ENCODE measurements at places on chromosomes 4 and X.

- DNase-seq: no peak
Observed at GRCh38 chr4:10998846-10999245, 314.3 kb upstream of the CLNK start.

DNA sequence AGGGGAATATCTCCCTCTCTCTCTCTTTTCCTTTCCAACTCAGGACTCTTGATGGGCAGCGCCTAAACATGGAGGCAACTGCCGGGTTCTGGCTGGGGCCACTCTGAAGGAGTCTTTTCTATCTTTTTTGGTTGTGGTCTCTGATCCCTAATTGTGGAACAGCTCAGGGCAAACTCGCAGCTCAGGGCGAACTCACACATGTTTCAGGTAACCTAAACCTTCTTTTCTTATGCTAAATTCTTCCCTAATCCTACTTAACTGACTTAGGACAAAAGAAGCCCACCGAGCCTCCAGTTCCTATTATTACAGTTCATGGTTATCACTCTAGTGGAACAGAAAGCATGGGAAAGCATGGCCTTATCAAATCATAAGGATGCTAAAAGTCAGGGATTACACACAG is 21.3 kb downstream of the ETDA start:
- DNase-seq: no peak

DNA sequence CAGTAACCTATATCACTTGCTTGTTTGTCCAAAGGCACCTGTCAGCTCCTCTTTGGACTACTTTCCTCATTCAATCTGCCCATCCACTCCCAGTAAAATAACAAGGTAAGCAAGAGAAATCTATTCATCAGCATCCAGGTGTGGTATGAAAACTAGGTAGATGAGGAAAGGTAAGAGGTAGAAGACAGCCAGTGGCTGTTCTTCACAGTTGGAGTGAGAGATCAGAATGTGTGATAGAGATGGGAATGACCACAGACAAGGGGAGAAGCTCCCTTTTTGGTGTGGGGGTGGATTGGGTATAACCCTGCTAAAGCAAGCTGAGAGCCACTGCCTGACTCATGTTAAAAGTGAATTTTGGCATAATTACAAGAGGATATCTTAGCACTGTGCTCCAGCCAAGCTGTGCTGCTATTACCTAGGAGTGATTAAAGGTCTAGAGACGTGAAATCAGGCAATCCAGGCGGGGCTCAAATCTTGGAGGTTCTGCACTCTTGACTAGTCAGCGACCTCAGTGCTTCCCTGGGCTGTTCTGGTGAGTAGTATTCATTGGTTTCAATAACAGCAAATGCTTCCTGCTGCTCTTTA is 28.1 kb upstream of the RASL11B start:
- DNase-seq: no peak

- no peak for DNase-seq
Observed at GRCh38 chr4:104829761-104830160, 316.9 kb upstream of the TET2 start.

- DNase-seq: no peak
Observed at GRCh38 chr4:187208651-187209050, 485.0 kb upstream of the FAT1 start.

DNA sequence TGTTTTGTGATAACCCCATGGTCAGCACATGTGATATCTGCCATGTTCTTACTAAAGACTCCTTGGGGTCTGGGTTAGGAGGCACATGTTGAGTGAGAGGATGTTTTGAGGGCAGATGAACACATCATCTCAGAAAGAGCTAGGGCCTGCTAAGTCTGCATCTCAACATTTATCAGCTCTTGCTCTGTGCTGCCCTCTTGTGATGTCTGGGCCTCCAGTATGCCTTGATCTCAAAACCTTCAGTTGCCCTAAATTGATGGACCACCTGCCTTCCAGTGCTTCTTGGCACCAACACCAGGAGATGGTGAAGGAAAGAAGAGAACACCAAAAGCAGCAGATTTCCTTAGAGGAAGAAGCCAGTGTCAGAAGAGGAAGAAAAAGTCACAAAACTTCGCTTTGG is 22.5 kb downstream of the MID1 start:
- DNase-seq: no peak

- no peak for DNase-seq
Observed at GRCh38 chrX:110087485-110088356, 84.8 kb downstream of the TMEM164 start.

GRCh38 chr4:156101571-156101970 is 147.9 kb upstream of the CTSO start:
- DNase-seq: peak; percentile 60

- DNase-seq: no peak
Observed at GRCh38 chr4:187276736-187277408, 553.2 kb upstream of the FAT1 start.

- DNase-seq: no peak
Observed at GRCh38 chr4:92381616-92382015, 77.8 kb downstream of the GRID2 start.

DNA sequence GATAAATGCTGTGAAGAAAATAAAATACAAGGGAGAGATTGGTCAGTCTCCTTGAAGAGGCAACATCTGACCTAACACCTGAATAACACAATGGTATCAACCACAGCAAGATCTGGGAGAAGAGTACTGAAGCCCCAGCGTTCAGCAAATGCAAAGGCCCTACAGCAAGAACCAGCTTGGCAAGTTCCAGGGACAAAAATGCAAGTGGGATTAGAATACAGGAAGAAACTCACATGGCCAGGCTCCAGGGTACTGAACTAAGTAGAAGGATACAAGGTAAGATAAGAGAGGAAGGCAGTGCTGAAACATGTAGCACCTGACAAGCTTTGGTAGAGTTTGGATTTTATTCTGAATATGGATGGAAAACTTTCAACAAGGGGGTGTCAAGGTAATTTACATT is 3.6 kb downstream of the SMIM14 start:
- no peak for DNase-seq

GRCh38 chr4:187236209-187236890 is 512.7 kb upstream of the FAT1 start:
- DNase-seq: no peak

DNA sequence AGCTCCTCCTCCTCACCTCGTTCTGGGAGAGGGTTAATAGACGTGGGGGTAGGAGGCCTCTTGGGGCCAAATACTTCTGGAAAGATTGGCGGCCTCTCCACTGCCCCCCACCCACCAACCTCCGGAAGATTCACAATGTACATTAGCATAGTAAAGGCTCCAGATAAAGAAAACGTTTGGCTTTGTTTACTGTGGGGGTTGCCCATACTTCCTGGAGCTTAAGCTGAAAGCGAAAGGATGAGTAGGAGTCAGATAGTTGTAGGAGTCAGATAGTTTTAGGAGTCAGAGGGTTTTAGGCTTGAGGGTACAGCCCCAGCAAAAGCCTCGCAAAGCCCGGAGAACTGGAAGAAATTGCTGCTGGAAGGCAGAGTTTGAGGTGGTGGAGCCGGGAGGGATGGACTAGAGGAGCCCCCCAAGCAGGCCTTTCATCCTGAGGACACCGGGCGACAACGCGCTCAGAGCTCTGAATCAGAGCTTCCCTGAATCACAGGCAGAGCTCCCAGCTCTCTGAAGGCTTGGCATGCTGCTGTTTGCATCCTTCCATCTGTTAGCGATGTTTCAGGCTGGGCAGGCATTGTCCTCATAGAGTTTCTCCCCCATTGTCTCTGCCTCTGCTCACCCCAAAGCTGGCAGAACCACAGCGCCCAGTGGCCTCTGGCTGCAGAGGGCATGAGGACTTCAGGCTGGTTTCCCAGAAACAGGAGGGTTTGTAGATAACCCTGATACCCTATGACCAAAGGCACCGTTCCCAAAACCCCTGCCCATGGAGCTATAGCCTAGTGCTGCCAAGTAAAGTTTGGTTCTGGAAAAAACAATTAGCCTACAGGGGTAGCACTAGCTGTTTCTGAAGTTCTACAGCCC is 280.7 kb downstream of the BCOR start:
- no peak for DNase-seq

DNA sequence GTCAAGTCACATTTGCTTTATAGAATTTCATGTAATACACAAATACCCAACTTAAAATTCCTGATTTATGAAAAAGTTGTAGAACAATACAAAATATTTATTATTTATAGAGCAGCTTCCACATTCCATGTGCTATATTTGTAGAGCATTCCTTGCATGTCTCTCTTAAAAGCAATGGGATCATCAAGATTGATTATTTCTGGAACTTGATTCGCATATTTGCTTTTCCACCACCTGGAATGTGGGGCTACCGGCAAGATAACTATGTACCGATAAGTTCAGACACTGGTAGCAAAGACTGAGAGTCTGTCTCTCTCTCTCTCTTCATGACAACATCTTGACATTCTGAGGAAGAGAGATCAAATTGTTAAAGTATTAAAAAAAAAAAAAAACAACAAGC is 59.3 kb downstream of the MAPK10 start:
- no peak for DNase-seq

- DNase-seq: no peak
Observed at GRCh38 chr4:30642567-30642966, 77.6 kb upstream of the PCDH7 start.

GRCh38 chrX:24124244-24124799 is 25.2 kb upstream of the ZFX start:
- no peak for DNase-seq

GRCh38 chrX:9310616-9311015 is 154.2 kb upstream of the TBL1X start:
- no peak for DNase-seq

- DNase-seq: no peak
Observed at GRCh38 chrX:129686422-129686948, 31.7 kb upstream of the APLN start.

DNA sequence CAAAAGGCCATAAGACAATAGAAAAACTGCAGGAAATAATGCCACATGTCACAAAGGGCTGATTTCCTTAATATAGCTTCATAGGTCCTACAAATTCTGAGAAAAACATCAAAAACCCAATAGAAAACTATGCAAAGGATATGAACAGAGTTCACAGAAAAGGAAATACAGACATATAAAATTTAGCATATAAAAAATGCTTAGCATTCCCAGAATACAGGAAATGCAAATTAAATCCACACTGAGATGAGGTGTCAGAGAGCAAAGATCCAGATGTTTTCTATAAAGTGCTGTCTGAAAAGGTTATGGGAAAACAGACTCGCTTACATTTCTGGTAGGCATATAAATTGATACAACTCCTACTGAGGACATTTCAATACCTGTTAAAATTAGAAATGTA is 33.8 kb downstream of the TXK start:
- DNase-seq: no peak

DNA sequence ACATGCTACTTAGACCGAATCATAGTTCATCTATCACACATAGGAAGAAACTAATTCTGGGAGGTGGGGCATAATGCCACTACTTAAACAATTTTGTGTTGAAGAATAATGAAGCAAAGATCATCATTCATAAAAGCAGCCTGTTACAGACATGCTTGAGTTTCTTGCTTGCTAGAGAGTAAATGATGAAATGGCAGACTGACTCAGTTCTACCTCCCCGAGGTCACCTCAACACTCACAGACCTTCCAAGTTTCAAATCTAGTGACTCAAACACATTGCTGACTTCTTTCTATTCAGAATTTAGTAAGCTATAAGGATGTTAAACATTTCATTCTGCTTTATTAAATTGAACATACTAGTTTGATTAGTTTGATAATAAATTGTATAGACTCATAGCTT is 636.5 kb upstream of the FRG1 start:
- DNase-seq: no peak

DNA sequence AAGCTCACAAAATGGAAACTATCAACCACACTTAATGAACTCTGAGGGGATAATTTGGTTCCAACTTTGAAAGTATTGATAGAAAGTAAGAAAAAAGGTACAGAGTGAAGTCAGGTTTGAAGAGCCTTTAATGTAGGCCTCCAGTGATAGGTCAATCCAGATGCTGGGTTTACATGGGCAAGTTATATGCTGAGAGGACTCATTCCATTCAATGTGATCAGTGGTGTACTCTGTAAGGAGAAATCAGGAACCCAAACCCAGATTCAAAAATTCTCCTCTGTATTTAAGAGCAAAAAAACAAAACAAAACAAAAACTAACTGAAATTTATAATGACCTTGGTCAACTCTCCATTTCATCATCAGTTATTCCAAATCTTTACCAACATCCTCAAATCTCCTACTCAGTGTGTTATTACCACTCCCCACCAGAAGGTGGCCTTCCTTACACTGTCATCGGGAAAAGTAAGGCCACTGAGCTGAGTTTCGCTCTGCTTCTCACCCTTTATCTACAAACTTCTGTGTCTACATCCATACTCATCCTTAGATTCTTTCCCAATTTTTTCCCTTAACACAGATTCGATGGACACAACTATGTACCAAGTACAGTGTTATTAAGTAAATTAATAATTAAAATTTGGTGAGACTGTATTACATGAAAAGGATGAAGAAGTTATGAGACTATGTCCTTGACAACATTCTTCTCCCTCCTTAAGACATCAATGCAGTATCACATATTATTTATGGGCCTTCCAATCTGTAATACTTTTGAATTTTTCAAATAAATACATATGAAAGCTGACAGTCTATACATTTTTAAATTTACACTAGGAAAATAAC is 88.3 kb downstream of the ZAR1 start:
- peak; percentile 59 for DNase-seq

DNA sequence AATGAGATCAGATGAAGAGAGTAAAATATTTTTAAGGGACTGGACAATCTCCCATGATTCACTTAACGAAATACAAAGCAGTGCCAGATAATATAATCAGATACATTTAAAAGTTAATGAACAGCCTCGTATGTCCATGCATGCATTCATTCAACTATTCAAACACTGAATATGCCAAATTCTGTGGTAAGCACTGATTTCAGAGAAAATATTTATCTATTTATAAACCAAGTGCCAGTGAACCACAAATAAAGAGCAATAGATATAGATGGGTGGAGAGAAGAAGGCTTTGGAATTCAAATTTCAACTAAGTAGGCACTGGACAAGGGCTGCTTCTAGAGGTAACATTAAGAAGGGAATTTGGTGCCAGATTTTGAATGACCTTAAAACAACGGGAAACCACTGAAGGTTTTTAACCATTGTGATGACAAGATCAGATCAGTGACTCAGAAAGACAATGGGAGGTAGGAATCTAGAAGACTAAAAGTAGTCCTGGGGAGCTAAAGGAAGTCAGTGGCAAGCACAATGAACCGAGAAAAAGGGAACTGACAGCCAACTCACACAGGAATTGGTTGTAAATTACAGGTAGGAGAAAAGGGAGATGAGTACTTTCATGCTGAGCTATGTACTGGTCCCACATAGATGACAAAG is 14.2 kb downstream of the ELOVL6 start:
- no peak for DNase-seq

- no peak for DNase-seq
Observed at GRCh38 chrX:48785540-48786214, 713 bp upstream of the GATA1 start.

DNA sequence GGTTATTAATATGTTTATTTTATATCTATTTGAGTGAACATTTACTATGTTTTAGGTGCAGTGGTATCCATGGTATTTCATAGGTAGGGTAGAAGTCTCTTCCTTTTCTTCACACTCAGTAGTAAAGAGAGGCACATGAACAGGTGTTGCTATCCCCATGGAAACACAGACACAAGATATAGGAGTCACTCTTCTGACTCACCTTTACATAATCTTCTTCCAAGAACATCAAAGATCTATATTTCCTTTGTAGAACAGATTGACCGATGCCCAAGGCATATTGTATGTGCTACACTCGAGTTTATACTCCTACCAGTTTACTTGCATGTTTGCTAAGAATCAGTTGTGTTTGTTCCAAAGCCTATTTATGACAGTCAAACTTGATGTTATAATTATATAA is 1997.4 kb downstream of the C4orf33 start:
- peak; percentile 8 for DNase-seq
